ENCODE measurements at places on chromosomes 1 and 21.

DNA sequence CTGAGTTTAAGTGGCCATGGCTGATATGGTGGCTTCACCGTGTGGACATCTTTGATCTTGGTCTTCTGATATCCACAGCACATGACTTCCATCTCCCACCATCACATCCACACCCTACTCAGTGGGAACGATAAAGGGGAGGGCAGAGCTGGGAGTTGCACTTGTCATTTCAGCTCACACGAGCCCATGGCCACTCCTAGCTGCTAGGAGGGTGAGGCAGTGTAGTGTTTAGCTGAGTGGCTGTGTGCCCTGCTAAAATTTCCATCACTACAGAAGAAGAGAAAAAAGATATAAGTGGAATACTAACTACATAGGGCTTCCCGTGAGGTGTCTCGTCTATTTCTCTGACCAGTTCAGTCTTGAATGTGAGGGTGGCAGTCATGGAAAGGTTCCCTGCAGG, 123.3 kb upstream of the EDN2 start:
- DNase-seq: no peak

GRCh38 chr21:18705971-18706370, 302.4 kb upstream of the TMPRSS15 start:
- DNase-seq: no peak

- no peak for DNase-seq
Measured at GRCh38 chr1:2625311-2625710, 7.5 kb downstream of the MMEL1 start.

DNA sequence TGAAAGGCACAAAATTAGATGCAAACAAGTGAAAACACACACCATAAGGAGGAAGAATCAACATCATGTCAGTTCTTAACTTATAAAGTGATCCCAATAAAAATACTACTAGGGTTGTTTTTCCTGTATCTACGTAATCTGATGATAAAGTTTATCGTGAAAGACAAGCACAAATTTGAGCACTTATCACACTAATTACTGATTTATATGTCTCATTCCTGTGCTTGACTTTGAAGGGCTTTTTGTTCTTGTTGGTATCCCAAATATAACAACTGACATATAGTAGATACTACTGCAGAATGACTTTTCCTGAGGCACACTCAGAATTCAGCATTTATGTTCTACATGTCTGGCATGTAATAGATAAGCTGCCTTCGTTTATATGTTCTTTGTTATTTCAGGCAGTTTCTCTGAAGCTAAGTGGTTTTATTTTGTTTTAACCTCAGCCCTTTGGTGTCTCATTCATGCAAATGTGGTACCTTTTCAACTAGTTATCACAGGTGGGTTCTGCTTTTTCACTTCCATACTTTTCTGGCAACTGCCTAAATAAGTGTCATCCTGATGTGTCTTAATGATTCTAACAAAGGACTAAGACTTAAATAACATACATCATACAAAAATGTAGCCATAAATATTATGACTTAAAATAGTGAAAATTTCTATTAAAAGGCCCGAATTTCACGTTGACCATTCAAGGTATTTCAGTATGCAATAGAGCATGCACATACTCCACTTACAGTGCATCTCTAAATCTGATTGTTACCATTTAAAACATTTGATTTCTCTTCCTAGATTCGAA, 73.2 kb downstream of the LRRC8C start:
- DNase-seq: no peak
